ENCODE measurements at places on chromosomes 1 and 21.
A peak's percentile ranks its signal among the peaks of the same experiment; 100 is the strongest.

GRCh38 chr1:24108334-24109165 lies 3.4 kb downstream of the MYOM3 start:
- no peak for DNase-seq

DNA sequence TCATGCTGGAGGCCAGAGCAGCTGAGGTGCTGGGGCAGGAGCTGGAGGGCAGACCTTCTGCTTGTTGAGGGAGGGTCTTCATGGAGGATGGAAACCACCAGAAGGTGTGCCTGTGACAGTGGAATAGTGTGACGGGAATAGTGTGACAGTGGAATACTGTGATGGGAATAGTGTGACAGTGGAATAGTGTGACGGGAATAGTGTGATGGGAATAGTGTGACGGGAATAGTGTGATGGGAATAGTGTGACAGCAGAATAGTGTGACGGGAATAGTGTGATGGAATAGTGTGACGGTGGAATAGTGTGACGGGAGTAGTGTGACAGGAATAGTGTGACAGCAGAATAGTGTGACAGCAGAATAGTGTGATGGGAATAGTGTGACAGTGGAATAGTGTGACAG lies 325.1 kb downstream of the HHAT start:
- DNase-seq, result no peak

GRCh38 chr1:223731133-223731770 lies 18.9 kb downstream of the CAPN2 start:
- DNase-seq, result no peak

DNA sequence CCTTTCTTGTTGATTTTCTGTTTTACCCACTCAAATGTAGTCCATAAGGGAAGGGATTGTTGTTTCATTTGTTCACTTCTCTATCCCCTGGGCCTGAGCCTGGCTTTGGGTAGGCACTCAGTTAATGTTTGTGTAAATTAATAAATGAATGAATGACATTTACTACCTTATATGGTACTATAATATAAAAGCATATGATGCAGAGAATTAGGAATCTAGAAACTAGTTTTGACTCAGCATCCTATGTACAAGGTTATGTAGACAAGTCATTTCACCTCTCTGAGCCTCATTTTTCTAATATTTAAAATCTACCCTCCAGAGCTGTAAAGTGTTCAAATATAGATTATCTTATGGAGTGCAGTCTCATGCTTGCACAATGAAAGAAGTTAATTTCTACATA lies 68.9 kb upstream of the S1PR1 start:
- no peak for DNase-seq

DNA sequence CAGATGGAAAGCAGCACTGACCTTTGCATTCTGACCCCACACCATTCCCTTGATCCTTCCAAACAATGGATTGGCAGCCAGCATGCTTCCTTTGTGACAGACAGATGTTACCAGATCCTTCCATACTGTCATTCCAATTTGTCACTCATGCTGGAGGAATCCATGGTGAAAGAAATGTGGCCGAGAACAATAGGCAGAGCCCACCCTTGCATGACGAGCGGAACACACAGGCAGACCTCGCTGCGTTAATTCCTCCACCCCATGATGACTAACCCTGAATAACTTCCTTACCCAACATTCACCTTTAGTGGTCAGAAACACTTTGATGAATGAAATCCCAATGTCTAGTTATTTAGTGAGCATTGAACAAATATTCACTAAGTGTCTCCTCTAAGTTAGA lies 45.1 kb downstream of the PDPN start:
- no peak for DNase-seq

DNA sequence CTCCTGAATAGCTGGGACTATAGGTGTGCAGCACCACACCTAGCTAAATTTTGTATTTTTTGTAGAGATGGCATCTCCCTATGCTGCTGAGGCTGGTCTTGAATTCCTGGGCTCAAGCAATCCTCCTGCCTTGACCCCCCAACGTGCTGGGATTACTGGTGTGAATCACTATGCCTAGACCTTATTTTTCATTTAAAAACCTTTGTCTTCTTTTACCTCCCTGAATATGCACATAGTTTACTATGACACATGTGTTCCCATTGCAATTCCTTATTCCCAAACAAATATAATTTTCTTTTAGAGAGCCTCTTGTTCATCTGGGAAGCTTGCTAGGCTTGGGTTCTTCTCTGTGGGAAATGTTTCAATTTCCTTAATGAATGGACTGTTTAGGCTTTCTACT lies 16.8 kb downstream of the SH3BGR start:
- no peak for DNase-seq

DNA sequence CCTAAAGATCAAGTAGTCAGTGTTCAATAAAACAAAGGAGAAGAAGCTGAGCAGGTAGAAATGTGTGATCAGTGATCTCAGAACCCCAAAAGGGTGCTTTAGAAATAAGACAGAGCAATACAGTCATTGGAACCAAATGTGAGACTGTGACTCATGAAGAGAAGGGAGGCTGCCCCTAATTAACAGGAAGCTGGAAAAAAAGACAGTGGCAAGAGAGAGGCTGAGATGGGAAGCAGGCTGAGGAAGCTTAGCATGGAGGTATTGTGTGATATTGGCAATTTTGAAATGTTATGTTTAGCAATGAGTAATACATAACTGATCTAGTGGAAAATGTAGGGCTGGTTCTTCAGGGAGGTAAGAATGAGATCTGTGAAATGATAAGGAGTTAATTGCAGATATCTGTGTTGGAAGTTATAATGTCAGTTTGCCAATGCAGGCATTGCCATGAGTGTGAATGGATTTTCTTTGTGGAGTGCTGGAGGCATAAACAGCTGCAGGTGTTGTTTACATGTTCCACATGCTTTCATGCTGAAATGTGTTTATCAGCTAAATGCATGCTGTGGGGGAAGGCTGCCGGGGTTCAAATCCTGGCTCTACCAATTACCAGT lies 90.6 kb upstream of the CACNA1E start:
- DNase-seq, result no peak

GRCh38 chr1:117780687-117781475 lies 148.5 kb downstream of the GDAP2 start:
- DNase-seq, result no peak

- no peak for DNase-seq
Measured at GRCh38 chr21:29064850-29065481, 8.5 kb downstream of the CCT8 start.

- DNase-seq, result no peak
Measured at GRCh38 chr1:2868571-2869195, 67.2 kb upstream of the TTC34 start.

- DNase-seq, result no peak
Measured at GRCh38 chr1:103514920-103515503, 10.5 kb upstream of the RNPC3 start.

DNA sequence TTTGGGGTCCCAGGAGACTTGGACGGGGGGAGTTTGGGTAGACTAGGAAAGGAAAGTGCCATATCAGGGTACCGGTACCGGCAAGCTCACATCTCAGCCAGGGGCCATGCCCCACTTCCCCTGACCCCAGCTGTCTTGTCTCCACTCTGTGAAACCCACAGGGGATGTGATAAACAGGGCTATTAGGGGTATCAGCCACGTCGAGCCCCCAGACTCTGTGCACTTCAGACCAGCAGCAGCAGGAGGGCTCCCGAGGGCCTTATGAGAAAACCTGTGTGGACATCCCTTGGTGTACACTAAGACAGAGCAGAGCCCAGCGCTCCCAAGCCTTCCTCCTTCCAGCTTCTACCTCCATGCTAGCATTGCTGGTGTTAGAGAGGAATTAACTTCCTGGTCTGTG lies 46.3 kb downstream of the TNNT2 start:
- no peak for DNase-seq

DNA sequence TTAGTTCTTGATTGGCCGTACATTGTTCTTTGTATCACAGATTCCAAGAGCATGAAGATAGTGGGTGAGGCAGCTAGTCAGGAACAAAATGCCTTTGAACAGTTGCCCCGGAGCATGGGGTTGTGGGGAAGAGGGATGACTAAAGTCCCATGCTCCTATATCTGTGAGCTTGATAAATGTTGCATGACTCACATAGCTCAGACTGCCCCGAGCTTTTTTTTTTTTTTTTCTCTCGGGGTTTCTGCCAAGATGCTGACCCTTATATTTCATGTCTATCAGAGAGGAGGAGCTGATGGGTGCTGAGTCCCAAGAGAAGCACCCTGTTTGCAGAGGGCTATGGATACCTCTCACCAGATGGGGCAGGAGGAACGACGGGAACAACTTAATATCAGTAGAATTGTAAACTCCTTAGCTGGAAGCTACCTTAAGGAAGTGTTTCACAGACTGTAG lies 40.6 kb downstream of the SRRM1 start:
- DNase-seq, result no peak

DNA sequence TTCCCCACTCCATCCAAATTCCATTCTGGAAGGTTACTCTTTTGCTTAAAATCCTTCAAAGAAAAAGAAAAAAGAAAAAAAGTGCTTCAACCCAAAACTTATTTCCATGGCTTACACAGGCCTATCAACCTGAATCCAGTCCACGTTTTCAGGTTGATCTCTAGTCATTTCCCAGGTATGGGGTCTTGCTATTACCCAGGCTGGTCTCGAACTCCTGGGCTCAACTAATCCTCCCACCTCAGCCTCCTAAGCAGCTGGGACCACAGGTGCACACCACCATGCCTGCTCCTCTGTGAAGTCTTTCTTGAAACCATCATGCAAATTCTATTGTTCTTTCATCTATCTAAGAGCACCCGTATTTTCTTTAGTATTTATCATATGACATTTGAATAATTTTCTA lies 7.6 kb downstream of the RNF19B start:
- no peak for DNase-seq

- DNase-seq, result no peak
Measured at GRCh38 chr1:170840371-170840770, 95.0 kb upstream of the MROH9 start.

DNA sequence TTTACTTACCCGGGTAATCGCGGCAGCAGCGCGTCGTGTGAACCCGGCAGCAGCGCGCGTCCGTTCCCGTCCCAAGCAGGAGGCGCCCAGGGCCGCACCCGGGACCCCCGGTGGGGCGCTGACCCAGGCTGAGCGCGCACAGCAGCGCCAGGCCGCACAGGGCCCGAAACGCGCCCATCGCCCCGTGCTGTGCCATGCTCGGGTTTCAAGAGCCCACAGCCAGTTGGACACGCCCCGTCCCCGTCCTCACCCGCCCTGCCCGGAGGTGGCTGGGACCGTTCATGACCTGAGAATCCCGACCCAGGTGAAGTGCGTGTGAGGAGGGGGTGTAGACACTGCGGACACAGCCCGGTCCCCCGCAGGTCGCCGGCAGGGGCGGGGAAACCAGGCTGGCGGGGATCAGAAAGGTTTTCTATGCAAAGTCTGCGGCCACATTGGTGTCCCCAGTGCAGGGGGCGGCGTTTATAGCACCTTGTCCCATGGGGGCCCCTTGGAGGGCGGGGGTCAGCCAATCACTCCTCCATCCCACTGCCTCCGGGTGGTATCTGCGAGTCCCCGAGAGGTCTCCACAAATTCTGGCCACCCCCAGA lies at the start of gene TNFRSF18:
Gene TNFRSF18, minus strand, starts transcription at position 217 of the 590 bp plus-strand sequence. Its CDS starts 21 bp downstream, at position 196.
- no peak for DNase-seq

DNA sequence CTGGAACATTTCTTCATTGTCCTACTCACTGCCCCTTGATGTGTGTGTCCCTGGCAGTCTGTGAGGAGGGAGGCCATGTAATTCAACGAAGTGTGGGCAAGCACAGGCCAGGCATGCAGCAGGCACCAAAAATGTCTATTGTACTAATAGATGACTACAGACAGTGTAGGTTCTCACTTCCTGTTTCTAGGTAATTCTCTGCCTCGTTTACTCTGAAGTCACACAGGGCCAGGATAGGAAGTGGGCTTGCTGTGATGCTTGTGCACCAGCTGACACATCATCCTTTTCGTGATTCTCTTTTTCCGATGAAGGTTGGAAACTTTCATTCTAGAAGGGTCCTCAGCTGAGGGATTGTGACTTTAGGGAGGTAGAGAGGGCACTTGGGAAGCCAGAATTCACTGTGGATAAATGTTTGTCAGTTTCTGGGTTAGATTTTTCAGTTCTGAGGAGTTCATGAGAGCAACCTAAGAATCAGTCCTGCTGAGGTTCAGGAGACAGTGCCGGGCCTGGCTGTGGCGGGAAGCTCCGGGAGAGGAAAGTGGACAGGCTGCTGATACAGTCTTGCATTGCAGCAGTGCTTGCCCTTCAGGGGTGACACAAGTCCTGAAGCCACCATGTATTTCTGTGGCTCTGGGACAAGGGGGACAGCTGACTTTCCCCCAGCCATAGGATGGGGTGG lies 4.3 kb upstream of the CSF1 start:
- DNase-seq, result peak; percentile 6

DNA sequence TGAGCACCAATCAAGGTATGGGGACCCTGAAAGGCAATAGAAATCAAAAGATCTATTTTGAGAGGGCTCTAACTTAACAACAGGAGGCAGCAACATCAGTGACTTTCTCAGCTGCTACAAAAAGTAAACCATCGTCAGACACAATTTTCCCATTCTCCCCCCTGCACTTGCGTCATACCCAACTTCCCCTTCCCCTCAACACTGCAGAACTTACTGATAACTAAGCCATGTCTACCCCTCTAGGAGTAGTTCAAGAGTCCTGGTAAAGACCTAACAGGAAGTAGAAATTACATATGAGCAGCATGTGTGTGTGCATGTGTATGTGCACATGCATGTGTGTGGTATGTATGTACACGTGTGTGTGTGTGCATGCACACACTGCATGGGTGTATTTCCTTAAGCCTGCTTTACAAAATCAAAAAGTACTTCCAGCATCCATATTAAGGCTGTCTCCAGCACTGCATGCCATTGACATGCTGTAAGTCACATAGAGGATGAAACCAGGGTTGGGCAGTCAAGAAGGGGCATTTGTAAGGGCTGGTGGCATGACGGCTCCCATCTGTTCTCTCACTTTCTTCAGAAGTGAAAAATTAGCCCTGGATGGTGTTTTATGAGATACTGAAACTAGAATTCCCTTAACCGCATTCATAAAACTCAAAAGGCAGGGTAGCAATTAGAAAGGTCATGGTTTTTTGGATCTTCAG lies 460.1 kb upstream of the RUNX1 start:
- no peak for DNase-seq

DNA sequence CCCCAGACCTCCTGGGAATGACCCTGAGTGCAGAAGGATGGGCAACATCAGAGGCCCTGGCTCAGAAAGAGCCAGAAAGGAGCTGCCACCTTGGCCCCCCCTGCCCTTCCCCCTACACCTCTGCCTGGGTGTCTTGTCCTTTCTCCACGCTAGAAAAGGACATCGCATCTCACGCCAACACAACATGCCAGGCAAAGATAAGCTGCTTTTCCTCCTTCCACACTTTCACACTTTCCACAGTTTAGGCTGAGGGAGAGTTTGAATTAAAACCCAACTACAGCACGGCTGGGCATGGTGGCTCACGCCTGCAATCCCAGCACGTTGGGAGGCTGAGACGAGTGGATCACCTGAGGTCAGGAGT lies 109.5 kb downstream of the SPSB1 start:
- DNase-seq, result no peak

Measured in T-helper 22 cell (primary cell).